ENCODE measurements at places on chromosomes 5 and 9. TPM values are rescaled to one million over a fixed set of nuclear protein-coding genes. Genes with fewer than 3 reads are reported as not detected.

DNA sequence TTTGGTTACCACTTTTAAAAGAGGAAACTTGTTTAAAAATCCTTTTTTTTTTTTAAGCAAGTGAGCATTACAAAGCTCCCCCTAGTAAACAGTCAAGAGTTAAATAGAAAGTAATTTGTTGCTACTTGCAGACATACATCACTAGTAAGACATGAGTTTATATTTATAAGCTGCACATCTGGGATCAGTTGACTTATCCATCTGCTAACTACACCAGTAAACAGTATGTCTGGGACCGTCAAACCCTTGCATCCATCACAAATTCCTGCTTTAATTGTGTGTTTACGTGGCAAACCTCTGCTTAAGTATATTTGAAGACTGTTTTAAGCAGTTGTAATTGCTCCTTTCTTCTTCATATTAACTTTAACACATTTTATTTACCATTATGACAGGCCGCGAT lies 146.8 kb downstream of the EBF1 start:
- no peak for DNase-seq
- H3K36me3 ChIP-seq = peaks cover 4% of the 10 kb centered on the region
- H3K4me3 ChIP-seq = no peak overlapping the region
- H3K4me1 ChIP-seq = peaks cover 8% of the 10 kb centered on the region

Gene ZCCHC9
- 23.6 TPM for total RNA-seq

Gene SLC28A3
- total RNA-seq = not detected

Gene SEMA4D
- total RNA-seq = 377 TPM

Gene SPATA31E1
- total RNA-seq = not detected

DNA sequence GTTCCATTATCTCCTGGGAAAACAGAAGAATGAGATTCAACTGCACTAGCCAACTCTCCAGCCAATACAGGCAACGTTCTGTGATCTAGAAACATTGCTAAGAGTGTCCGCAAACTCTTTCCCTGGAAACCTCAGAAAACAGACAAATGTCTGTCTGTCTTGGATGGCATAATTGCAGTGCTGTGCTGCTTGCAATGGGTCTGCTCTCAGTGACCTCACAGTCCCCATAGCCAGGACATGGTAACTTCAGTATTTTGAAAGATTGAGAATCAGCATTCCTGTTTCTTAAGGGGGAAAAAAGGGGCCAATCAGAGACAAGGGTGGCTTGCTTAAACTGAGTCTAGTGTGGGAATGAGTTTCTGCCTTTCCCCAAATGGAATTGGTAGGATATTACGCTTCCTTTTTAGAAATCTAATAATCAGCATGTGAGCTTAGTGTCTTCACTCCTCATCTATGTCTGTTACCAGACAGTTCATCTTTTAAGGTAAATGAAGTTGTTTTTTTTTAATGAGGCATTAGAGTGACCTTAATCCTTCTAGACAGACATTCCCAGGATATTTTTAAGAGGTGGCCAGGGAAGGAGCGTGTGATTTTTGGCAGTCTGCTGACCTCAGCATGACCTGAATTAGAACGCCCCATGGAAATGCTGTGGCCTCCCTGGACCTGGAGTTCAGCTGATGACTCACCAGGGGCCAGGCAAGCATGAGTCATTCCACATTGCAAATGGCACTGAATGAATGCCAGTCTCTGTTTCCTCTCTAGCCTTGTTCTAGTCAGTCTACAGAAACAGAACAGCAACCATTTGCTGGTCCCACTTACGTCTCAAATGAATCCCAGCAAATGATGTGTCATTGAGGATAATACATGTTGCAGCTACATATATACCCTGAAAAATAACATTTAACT lies 210.2 kb upstream of the ACTBL2 start:
- no peaks in the 10 kb centered on the region for H3K27me3 ChIP-seq
- H3K4me1 ChIP-seq = no peaks in the 10 kb centered on the region
- no peak overlapping the region for H3K27ac ChIP-seq
- no peak overlapping the region for H3K4me3 ChIP-seq
- H3K36me3 ChIP-seq = no peaks in the 10 kb centered on the region

Gene LCN9
- total RNA-seq = not detected

- H3K27ac ChIP-seq = no peak overlapping the region
- H3K36me3 ChIP-seq = no peaks in the 10 kb centered on the region
- H3K27me3 ChIP-seq = no peaks in the 10 kb centered on the region
Measured at GRCh38 chr5:172564188-172564587, 76.9 kb upstream of the NEURL1B start.

DNA sequence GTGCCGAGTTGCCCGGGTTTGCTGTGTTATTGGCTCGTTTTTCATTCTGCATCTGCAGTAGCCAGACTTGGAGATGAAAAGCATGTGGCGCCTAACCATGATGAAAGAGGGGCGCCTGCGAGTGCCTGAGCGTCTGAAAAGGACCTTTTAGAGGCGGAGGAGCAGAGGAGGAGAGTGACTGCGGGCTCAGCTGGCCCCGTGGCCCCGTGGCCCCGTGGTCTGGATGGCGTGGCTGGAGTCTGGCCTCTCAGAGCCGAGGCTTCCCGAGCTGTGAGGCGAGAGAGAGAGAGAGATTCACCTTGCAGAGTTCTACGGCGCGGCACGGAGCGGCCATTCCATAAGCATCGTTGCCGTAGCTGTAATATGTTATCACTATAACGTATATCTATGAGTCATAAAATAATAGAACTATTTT lies 55.3 kb upstream of the RNU6ATAC start:
- DNase-seq = no peak
- H3K4me1 ChIP-seq = no peaks in the 10 kb centered on the region
- H3K4me3 ChIP-seq = no peak overlapping the region
- no peak overlapping the region for H3K27ac ChIP-seq

GRCh38 chr9:105712773-105713172 lies 18.4 kb downstream of the TMEM38B start:
- no peak overlapping the region for H3K27ac ChIP-seq
- no peaks in the 10 kb centered on the region for H3K36me3 ChIP-seq
- H3K4me3 ChIP-seq = no peak overlapping the region
- no peaks in the 10 kb centered on the region for H3K27me3 ChIP-seq
- DNase-seq = no peak
- no peaks in the 10 kb centered on the region for H3K4me1 ChIP-seq

DNA sequence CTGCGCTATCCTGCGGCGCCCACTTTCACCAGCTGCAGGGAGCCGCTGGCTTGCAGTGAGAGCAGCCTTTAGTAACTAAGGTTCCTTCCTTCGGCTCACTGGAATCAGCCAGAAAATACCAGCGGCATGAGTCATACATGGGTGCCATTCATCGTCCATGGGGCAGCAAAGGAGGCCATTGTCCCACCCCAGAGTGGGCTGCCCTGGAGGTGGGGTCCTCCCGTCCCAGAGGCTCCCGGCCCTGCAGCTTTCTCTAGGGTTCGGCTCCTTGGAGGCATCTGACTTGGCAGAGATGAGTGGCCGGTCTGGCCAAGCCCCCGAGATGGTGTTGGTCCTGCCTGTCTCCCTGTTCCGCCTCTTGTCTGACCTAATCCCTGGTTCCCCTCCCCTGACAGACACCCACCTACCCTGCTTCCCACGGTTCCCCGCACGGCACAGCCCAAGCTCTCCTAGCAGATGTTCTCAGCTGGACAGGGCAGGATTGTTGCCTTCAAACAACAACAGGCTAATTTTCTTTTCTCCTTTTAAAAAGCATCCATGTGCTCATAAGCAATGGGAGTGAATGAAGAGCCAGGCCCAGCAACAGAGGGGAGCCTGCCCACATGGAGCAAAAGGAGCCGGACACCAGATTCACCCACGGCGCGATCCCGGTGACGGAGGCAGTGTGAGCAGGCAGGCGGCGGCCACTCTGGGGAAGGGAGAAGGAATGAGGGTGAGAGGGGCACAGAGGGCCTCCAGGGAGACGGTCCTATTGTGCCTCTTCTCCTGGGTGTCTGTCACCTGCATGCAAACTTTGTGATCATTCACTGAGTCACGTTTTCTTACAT lies 97.0 kb upstream of the COL5A1 start:
- H3K36me3 ChIP-seq = no peaks in the 10 kb centered on the region
- no peak for DNase-seq
- H3K4me1 ChIP-seq = no peaks in the 10 kb centered on the region
- H3K4me3 ChIP-seq = no peak overlapping the region
- H3K27ac ChIP-seq = no peak overlapping the region

Gene DMXL1
- total RNA-seq = 26.8 TPM

DNA sequence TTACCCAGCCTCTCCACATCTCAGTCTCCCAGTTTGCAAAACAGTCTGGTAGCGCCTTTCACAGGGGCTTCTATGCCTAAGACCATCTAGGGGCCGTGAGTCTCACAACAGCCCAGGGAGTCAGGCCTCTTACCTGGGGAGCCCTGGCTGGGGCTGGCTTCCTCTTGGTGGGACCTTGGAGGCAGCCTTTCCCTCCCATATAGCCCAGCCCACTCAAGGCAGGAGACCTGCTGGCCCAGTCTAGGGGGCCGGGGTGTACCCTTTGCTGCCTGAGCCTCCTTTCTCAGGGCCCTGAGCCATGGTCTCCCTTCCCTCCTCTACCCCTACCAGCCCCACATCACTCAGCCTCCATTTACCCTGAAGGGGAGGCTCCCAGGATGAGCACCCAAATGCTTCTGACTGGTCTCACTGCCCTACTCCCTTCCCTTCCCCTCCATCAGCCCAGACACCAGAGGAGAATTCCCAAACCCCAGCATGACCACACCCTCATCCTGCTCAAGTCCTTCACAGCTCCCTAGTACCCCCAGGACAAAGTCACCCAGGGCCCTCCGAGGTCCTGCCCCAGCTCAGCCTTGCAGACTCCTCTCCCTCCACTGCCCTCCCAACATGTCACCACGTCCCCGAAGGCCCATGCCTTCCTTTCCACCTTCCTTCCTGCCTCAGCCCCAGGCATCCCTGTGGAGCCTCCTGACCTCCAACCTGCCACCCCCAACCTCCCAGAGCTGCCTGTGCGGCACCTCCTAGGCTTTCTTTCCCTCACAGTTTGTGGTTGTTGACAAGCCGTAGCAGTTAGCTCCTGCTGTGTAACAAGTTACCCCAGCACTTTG lies 55.3 kb downstream of the BARX1 start:
- H3K27me3 ChIP-seq = no peaks in the 10 kb centered on the region
- no peak for DNase-seq
- no peak overlapping the region for H3K4me3 ChIP-seq

- H3K36me3 ChIP-seq = peaks cover 80% of the 10 kb centered on the region
- no peak for DNase-seq
Measured at GRCh38 chr5:33457126-33457525, 16.4 kb downstream of the TARS1 start.

Gene ADCY2
- total RNA-seq = 0.32 TPM

DNA sequence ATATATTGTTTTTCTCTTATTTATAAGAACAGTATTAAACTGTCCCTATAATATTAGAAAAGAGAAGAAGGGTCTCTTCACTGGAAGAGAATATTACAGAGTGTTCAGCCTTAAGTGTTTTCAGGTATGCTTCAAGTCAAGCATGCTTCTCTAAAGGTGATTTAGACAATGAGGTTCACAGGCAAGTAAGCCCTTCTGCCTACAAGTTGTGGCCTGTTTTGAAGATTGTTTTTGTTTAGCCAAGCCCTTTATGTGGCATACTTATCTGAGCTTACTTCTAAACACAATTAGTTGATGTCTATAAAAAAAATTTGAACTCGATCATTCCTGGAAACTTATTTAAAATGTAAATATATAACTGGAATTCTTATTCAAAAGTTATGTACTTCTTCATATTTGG lies 343.8 kb upstream of the CDH18 start:
- no peak for DNase-seq
- no peaks in the 10 kb centered on the region for H3K4me1 ChIP-seq
- no peak overlapping the region for H3K4me3 ChIP-seq

DNA sequence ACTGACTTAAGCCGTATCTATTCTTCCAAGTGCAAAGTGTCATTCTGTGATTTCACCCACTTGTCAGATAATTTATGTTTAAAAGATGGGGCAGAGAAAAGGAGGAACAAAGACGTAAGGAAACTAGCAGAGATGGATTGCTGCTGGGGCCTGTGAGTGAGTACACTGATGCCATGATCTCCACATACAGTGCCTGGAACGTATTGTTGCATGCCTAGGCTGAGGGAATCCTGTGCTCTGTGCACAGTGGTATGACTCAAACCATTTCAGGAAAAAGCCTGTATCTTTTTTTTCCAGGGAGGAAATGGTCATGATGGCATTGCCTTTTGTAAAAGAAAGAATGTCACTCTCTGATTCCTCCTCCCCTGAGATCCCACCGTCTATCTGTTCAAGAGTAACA lies 359.5 kb upstream of the ADAMTS16 start:
- no peaks in the 10 kb centered on the region for H3K27me3 ChIP-seq
- H3K27ac ChIP-seq = no peak overlapping the region
- no peaks in the 10 kb centered on the region for H3K4me1 ChIP-seq
- H3K4me3 ChIP-seq = no peak overlapping the region
- H3K36me3 ChIP-seq = no peaks in the 10 kb centered on the region
- DNase-seq = no peak

Gene MRPS2
- total RNA-seq = 17.7 TPM

- H3K27ac ChIP-seq = no peak overlapping the region
- DNase-seq = no peak
- H3K27me3 ChIP-seq = no peaks in the 10 kb centered on the region
- no peak overlapping the region for H3K4me3 ChIP-seq
Measured at GRCh38 chr9:84758817-84759216, 89.3 kb downstream of the NTRK2 start.

GRCh38 chr5:132260714-132261551 lies 3.4 kb downstream of the PDLIM4 start:
- no peak overlapping the region for H3K4me3 ChIP-seq
- H3K36me3 ChIP-seq = no peaks in the 10 kb centered on the region
- H3K4me1 ChIP-seq = peaks cover 11% of the 10 kb centered on the region
- H3K27me3 ChIP-seq = no peaks in the 10 kb centered on the region

Gene IL13
- 0.44 TPM for total RNA-seq

Gene IFNA13
- not detected for total RNA-seq

- H3K27ac ChIP-seq = no peak overlapping the region
- H3K27me3 ChIP-seq = no peaks in the 10 kb centered on the region
- H3K4me3 ChIP-seq = no peak overlapping the region
- H3K36me3 ChIP-seq = no peaks in the 10 kb centered on the region
- H3K4me1 ChIP-seq = no peaks in the 10 kb centered on the region
Measured at GRCh38 chr9:16258708-16259107, 611.8 kb downstream of the BNC2 start.

GRCh38 chr5:36585701-36586100 lies 20.7 kb upstream of the SLC1A3 start:
- no peak overlapping the region for H3K27ac ChIP-seq
- H3K4me1 ChIP-seq = no peaks in the 10 kb centered on the region
- no peak for DNase-seq
- H3K36me3 ChIP-seq = no peaks in the 10 kb centered on the region
- no peak overlapping the region for H3K4me3 ChIP-seq
- H3K27me3 ChIP-seq = peaks cover 2% of the 10 kb centered on the region

Gene IL3
- not detected for total RNA-seq

Gene FOXI1
- 0.35 TPM for total RNA-seq

Gene NSD1
- 103 TPM for total RNA-seq

Gene CARD9
- total RNA-seq = 1.4 TPM

GRCh38 chr5:60492958-60493357 lies 207.0 kb downstream of the DEPDC1B start:
- no peaks in the 10 kb centered on the region for H3K36me3 ChIP-seq
- H3K27ac ChIP-seq = no peak overlapping the region
- DNase-seq = no peak
- H3K4me3 ChIP-seq = no peak overlapping the region

GRCh38 chr9:85258823-85259370 lies 482.9 kb downstream of the AGTPBP1 start:
- H3K27ac ChIP-seq = no peak overlapping the region
- no peaks in the 10 kb centered on the region for H3K36me3 ChIP-seq
- no peak overlapping the region for H3K4me3 ChIP-seq
- no peaks in the 10 kb centered on the region for H3K27me3 ChIP-seq
